ENCODE measurements at places on chromosomes 16 and 17.

DNA sequence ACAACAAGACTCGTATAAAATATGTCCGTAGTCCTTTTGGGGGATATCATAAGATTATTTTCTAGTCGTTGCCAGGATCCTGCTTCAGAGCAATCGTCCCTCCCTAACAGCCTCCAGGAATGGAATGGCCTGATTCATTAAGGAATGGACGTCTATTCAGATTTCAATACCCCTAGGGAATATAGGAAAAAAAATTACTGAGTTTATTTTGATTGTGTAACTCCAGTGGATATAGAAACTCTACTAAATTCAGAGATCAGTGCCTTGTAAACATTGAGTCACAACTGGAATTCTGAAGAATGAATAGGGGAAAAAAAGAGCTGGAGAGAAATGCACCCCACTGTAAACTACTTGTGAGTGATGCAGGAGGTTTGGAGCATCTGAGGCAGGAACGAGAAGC, 1171.5 kb upstream of the GOT2 start:
- no peak for DNase-seq

- DNase-seq, result peak; percentile 86
These were observed 114.1 kb downstream of the PITPNC1 start for GRCh38 chr17:67491009-67491680.

- no peak for DNase-seq
These were observed 17.5 kb upstream of the TNFRSF13B start for GRCh38 chr17:16989230-16989952.

- DNase-seq, result no peak
These were observed 76.4 kb downstream of the SOCS1 start for GRCh38 chr16:11179574-11179973.

DNA sequence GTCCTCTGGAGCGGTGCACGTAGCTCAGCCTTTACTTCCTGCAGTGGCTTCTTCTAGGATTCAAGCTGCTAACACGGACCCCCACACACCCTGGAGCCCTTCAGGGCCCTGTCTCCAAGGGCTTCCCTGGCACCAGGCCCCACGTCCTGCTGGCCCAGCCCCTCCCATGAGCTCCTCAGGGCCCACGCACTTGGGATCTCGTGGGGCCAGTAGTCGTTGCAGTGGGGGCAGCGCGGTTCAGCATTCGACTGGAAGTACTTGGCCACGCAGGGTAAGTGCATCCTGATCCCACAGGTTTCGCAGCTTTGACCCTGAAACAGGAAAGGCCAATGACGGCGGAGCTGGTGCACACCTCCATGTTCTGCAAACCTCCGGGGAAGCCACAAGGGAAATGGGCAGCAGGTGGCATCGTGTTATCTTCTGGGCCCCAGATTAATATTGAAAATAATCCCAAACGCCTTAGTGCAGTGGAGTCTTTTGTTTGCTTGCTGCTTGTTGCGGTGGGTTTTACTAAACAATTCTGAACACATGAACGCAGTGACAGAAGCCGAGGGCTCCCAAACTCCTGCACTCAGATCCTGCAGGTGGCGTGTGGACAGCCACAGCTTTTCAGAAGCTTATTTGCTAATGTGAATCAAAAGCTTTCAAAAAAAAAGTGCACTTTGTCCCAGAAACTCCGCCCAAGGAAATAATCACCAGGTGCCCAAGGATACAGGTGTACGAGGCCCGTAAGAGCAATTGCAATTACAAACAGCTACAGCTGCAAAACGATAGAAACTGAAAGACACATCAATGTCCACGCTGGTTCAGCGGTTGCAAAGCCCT, 22.4 kb downstream of the KDM8 start:
- no peak for DNase-seq

- no peak for DNase-seq
These were observed 64.6 kb downstream of the CYTH1 start for GRCh38 chr17:78717431-78717980.
